ENCODE measurements at places on chromosomes 2 and 18.
A peak's percentile ranks its signal among the peaks of the same experiment; 100 is the strongest.

GRCh38 chr2:9637330-9637729 lies 6.5 kb upstream of the YWHAQ start:
- DNase-seq = no peak

DNA sequence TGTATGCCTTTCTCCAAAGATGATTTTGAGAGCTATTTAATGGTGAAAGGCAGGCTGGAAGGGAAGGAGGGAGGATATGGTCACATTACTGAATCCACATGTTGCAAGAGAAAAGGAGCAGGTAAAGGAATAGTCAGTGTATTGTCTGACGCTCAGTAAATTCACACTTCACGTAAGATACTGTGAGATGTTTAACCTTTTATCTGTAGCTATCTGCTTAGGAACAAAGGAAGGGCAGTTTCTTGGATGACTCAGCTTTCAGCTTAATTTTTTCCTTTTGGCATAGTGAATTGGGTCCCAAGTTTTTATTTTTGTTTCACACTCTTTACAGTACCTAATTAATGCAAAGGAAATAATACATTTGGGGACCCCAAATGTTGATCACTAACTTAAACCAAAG lies 96.2 kb downstream of the PMS1 start:
- DNase-seq = no peak

DNA sequence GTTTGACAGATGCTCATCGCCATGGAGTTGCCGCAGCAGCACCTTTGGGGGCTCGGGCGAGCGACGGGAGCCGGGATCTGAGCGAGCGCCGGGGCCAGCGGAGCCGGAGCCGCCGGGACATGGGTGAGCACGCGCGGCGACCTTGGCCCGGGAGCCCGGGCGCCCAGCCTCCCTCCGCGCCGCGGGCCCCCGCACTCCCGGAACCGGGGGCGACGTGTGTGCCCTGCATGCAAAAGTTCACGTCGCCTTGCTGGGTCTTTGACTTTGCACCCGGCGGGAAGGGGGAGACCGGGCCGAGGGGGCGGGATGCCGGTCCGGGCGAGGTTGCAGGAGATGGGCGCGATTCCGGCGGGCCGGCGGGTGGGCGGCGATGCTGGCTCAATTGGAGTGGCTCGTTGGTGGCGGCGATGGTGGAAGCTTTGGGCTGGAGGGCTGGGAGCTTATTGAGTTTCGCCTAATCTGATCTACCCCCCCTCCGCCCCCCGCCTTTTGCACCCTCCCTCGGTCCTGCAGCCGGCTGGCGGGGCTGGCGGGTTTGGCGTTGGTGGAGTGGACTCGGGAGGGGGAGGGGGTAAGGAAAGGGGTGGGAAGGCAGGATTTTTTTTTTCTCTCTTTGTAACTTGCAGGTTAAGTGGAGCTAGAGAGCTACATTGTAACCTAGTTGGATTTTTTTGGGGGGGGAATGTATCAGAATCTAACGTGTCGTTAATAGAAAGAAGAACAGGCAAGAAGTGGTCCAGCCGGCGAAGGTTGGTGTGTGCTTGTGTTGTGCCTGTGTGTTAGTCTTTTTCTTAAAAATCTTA lies at the start of gene SETBP1:
TSS of gene SETBP1 (plus strand) at position 616 of the 803 bp plus-strand sequence. CDS start 20,459 bp downstream, outside the sequence.
- peak; percentile 55 for DNase-seq

DNA sequence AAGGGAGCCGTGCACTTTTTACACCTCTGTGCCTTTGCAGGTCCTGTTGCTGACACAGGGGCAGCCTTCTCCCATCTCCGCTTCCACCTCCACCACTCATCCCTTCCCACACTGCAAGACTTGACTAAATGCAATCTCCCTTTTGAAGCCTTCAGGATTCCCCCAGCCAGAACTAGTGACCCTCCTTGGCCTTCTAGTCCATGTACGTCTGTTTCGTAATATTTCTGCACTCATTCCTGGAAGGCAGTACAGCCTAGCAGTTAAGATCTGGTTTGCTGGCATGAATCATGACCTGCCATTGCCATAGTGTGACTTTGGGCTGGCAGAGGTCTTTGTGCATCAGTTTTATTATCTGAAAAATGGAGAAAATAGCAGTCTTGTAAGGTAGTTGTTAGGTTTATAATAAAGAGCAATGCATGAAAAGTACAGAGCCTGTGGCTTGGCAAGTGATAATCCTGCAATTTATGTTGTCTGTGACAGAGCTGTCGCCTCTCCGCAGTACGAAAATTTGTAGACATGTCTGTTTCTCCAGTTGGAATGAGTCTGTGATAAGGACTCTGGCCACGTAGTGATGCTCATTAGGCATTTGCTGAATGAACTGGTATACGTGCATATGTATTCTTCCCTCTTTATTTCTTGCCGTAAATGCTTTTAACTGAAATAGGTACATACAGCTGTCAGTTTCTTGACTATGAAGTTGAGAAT lies 36.7 kb downstream of the NCK2 start:
- DNase-seq = no peak

GRCh38 chr2:179446476-179447141 lies 182.0 kb upstream of the SESTD1 start:
- DNase-seq = no peak

GRCh38 chr18:9545029-9545428 lies 69.3 kb downstream of the PPP4R1 start:
- DNase-seq = no peak
